ENCODE measurements at places on chromosomes 4 and X. TPM values are rescaled to one million over a fixed set of nuclear protein-coding genes. Genes with fewer than 3 reads are reported as not detected.

GRCh38 chr4:162104459-162105124, 59.2 kb downstream of the FSTL5 start:
- H3K4me1 ChIP-seq, result no peaks in the 10 kb centered on the region
- DNase-seq, result no peak
- no peak overlapping the region for H3K27ac ChIP-seq
- no peaks in the 10 kb centered on the region for H3K27me3 ChIP-seq

GRCh38 chrX:154717824-154718223, 33.1 kb downstream of the GAB3 start:
- no peak overlapping the region for H3K4me3 ChIP-seq
- no peaks in the 10 kb centered on the region for H3K4me1 ChIP-seq
- no peaks in the 10 kb centered on the region for H3K36me3 ChIP-seq
- no peaks in the 10 kb centered on the region for H3K27me3 ChIP-seq
- H3K27ac ChIP-seq, result no peak overlapping the region

DNA sequence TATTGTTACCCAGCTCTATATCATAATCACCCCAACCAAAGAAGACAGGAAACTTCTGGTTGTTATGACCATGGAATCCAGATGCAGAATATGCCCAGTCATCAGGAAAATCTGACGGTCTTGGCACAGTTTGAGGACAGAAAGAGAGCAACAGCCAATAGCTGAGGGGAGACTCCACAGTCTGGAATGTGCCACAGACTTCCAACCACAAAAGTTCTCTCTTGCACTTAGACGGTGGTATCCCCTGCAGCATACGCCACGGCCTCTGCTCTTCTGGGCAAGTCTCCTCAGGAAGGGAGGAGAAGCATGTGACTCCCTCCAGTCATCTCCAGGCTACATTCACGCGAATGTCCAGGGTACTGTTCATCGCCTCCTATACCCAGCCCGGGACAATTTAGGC, 18.4 kb downstream of the ZNF827 start:
- H3K36me3 ChIP-seq, result no peaks in the 10 kb centered on the region
- no peak for DNase-seq
- H3K4me3 ChIP-seq, result no peak overlapping the region
- H3K27ac ChIP-seq, result peak overlapping the region; percentile 35

DNA sequence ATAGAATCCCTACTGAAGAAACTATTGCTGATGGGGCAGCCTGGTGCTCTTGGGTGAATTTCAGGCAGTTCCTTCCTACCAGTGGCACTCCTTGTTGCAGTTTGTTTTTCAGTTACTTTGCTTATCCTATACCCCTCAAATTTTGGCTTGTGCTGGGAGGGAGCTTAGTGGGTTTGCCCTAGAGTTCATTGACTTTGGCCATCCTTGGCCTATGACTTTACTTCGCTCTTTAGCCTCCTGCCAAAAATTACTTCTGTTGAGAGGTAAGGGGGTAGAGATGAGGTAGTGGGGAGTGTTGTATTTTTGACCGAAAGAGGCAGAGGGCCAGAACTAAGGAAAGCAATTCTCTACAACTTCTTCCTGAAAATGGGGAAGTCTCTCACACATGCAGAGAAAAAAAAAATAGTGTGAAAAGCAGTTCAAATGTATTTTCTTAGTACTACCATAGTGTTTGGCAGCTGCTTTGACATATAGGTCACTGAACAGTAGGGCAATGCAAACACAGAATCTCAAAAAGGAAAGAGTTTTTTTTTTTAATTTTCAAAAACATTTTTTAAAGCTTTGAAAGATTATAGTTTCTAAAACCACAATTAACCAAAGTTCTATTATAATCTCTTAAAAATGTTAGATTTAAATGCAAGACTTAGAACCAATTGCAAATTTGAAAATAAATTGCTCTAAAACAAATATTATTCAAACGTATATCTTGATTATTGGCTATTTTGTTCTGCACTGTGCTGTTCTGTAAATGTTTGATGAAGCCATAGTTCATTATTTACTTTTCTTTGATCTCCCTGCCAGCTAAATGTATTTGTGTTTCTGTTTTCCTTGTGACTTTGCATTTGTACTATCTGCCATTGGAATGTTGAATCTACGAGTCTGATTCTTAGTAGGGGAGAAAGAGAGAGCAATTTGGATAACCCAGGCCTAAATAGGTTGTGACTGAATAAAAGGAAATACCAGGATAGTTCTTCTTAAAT, 73.6 kb downstream of the DCK start:
- no peak overlapping the region for H3K4me3 ChIP-seq
- H3K27me3 ChIP-seq, result no peaks in the 10 kb centered on the region
- H3K4me1 ChIP-seq, result no peaks in the 10 kb centered on the region
- no peak for DNase-seq

- H3K4me3 ChIP-seq, result no peak overlapping the region
- no peaks in the 10 kb centered on the region for H3K27me3 ChIP-seq
- no peaks in the 10 kb centered on the region for H3K36me3 ChIP-seq
- no peak overlapping the region for H3K27ac ChIP-seq
- no peaks in the 10 kb centered on the region for H3K4me1 ChIP-seq
These were observed 54.5 kb downstream of the ASB9 start for GRCh38 chrX:15215366-15215765.

- H3K4me3 ChIP-seq, result no peak overlapping the region
- H3K4me1 ChIP-seq, result peaks cover 27% of the 10 kb centered on the region
- no peak for DNase-seq
- peak overlapping the region; percentile 63 for H3K27ac ChIP-seq
- H3K36me3 ChIP-seq, result no peaks in the 10 kb centered on the region
These were observed 82.5 kb downstream of the GPAT3 start for GRCh38 chr4:83618431-83618830.

DNA sequence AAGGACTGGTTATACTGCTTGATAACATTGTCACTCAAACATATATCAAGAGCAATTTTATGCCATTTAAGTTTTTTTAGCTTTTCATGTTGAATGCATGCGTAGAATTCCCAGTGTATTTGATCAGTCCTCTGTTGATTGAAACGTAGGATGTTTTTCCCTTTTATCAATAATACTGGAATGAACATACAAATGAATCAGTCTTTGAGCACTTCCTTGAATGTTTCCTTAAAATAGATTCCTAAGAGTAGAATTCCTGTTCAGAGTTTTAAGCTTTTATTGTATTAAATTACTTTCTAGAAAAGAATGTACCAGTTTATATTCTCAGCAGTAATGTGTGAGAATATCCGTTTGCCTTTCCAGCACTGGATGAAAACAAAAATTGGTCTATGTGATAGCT, 37.8 kb downstream of the ADD1 start:
- H3K27me3 ChIP-seq, result no peaks in the 10 kb centered on the region
- peaks cover 22% of the 10 kb centered on the region for H3K36me3 ChIP-seq
- no peak overlapping the region for H3K27ac ChIP-seq
- no peaks in the 10 kb centered on the region for H3K4me1 ChIP-seq
- DNase-seq, result no peak

DNA sequence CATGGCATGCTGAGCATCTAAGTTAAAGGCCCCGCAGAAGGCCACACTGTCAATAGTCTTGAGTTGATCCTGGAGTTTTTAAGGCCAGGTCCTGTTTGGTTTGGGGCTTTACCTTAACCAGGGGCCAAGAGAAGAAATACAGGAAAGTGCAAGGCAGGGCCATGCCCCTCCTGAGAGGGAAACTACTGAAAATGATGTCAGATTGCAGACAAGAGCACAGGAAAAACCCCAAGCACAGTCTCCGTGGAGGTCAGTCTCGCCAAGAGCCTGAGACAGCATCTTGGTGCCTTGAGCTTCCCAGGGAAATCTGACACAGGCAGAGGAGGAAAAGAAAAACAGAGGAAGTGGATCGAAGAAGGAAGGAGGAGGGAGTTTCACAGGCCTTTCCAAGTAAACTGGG, 32.2 kb upstream of the GATB start:
- no peak overlapping the region for H3K4me3 ChIP-seq
- no peak for DNase-seq
- no peaks in the 10 kb centered on the region for H3K27me3 ChIP-seq
- H3K4me1 ChIP-seq, result no peaks in the 10 kb centered on the region

DNA sequence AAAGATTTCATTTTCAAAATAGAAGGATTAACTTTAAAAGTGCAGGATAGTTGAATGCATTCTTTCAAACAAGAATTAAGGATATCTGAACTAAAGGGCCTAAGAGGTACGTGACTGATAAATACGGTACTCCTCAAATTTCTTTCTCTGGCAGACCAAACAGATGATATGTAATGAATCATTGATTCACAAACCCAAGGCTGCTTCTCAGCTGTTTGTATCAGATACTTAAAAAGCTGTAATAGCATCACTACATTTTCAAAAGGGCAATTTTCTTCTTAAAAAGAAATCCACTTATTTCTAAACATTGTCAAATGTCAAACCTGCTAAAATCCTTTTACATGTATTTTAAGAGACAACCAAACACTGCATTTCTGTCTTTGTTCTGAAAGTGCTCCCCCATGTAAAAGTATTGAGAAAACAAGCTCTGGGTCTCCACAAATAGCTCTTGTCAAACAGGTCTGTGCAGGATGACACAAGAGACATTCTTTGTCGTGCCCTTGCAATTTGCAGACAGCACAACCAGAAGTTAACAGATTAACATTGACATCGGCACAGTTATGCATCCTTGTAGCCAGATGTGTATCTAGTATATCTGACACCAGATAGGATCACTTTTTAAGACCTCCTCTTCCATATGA, 82.0 kb downstream of the MANBA start:
- no peak for DNase-seq
- no peaks in the 10 kb centered on the region for H3K36me3 ChIP-seq
- no peak overlapping the region for H3K4me3 ChIP-seq
- H3K27ac ChIP-seq, result no peak overlapping the region
- no peaks in the 10 kb centered on the region for H3K4me1 ChIP-seq
- H3K27me3 ChIP-seq, result no peaks in the 10 kb centered on the region

- no peak overlapping the region for H3K4me3 ChIP-seq
- H3K36me3 ChIP-seq, result no peaks in the 10 kb centered on the region
- no peaks in the 10 kb centered on the region for H3K27me3 ChIP-seq
These were observed 60.6 kb downstream of the BTC start for GRCh38 chr4:74733756-74734155.

GRCh38 chr4:188127214-188127874, 11.9 kb upstream of the TRIML1 start:
- no peaks in the 10 kb centered on the region for H3K4me1 ChIP-seq
- no peaks in the 10 kb centered on the region for H3K27me3 ChIP-seq
- H3K36me3 ChIP-seq, result no peaks in the 10 kb centered on the region
- H3K27ac ChIP-seq, result no peak overlapping the region
- DNase-seq, result no peak

DNA sequence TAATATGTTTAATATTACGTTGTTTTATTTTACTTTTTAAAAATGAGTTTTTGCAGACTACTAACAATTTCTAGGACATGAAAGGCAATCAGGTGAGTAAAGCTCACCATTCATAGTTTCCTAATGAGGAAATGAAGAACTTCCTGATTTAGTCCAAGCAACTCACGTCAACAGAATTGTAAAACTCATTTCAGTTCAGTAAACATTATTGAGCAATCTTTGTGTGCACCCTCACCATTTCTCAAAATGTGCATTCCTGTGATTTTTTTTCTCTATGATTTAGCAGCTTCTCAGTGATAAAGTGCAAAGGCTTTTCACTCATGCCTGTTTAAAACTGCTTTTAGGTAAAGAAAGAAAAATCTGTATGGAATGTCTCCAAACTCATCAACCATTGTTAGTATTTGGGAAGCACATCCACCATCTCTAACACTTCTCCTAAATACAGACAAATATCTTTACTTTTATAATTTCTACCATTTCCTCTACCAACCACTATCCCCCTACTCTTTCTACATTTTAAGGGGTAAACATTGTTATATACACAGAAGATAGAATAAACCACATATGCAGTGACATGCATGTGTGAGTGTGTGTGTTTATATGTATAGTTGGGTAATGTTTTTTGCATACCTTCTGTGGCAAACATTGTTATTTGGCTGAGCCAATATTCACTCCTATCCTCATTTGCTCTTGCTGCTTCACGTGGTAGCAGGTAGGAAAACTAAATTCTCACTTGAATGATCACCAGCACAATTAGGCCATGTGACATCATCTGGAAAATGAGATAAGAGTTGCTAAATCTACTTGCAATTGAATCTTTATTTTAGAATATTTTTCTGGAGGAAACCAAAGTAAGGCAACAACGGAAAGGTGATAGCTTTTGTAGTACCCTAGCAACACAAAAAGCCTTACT, 54.7 kb upstream of the PRDM8 start:
- no peaks in the 10 kb centered on the region for H3K4me1 ChIP-seq
- no peak overlapping the region for H3K27ac ChIP-seq
- DNase-seq, result no peak
- no peaks in the 10 kb centered on the region for H3K27me3 ChIP-seq

DNA sequence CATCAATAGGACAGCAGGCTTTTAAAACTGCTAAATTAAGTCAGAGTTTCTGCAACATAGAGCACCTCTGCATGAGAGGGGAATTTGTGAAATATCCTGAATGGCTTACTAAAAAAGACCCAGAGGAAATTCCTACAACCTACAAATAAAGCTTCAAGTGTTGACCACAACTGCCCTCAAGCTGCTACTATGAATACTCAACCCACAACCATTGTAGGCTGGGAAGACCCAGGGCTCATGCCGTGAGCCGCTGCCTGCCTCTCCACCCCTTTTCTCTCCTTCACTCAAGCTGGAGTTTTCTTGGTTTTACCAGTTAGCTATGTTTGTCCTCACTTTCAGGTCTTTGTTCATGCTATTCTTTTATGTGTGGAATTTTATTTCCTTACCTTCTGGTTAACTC, 151.6 kb downstream of the EMCN start:
- H3K36me3 ChIP-seq, result no peaks in the 10 kb centered on the region
- H3K4me3 ChIP-seq, result no peak overlapping the region
- H3K4me1 ChIP-seq, result no peaks in the 10 kb centered on the region

GRCh38 chrX:103215425-103215991, 600 bp downstream of the BEX4 start:
- DNase-seq, result peak; percentile 70
- H3K27me3 ChIP-seq, result no peaks in the 10 kb centered on the region
- peak overlapping the region; percentile 92 for H3K27ac ChIP-seq
- H3K36me3 ChIP-seq, result no peaks in the 10 kb centered on the region
- H3K4me3 ChIP-seq, result peak overlapping the region; percentile 85
- H3K4me1 ChIP-seq, result no peaks in the 10 kb centered on the region

DNA sequence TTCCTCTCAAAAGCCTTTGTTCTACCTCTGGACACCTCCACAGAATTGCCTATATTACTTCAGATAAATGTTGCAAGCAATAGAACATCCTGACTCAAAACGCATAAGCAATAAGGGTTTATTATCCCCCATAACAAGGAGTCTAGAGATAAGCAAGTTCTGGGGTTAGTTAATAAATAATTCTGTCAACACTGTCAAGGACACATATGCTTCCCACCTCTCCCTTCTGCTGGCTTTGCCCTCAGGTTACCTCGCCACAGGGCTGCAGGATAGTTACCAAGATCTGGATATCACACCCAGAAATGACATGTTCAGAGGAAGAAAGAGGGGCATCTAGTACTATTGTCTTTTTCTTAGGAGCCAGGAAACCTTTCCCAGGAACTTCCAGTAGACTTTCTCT, 14.0 kb upstream of the DUSP21 start:
- DNase-seq, result no peak
- no peak overlapping the region for H3K27ac ChIP-seq
- no peaks in the 10 kb centered on the region for H3K27me3 ChIP-seq
- H3K4me3 ChIP-seq, result no peak overlapping the region
- H3K4me1 ChIP-seq, result no peaks in the 10 kb centered on the region

- H3K27ac ChIP-seq, result no peak overlapping the region
- H3K4me1 ChIP-seq, result no peaks in the 10 kb centered on the region
- DNase-seq, result no peak
- no peaks in the 10 kb centered on the region for H3K27me3 ChIP-seq
- no peak overlapping the region for H3K4me3 ChIP-seq
- H3K36me3 ChIP-seq, result no peaks in the 10 kb centered on the region
These were observed 48.4 kb downstream of the ZBTB49 start for GRCh38 chr4:4338210-4339001.

HSFX2 gene
- 0.39 TPM for polyA plus RNA-seq

GPC3 gene
- 2.7 TPM for polyA plus RNA-seq

IBSP gene
- polyA plus RNA-seq, result not detected

TCEAL6 gene
- not detected for polyA plus RNA-seq

PDE5A gene
- 5.5 TPM for polyA plus RNA-seq

CYLC1 gene
- polyA plus RNA-seq, result not detected

SPARCL1 gene
- polyA plus RNA-seq, result 10.4 TPM

OPRPN gene
- polyA plus RNA-seq, result not detected

ADH7 gene
- polyA plus RNA-seq, result 0.60 TPM
